ENCODE measurements at places on chromosomes 3 and 15.

- DNase-seq: no peak
These were observed 212.5 kb upstream of the UBE2E1 start for GRCh38 chr3:23592961-23593931.

- no peak for DNase-seq
These were observed 22.6 kb downstream of the VGLL3 start for GRCh38 chr3:86968244-86968932.

DNA sequence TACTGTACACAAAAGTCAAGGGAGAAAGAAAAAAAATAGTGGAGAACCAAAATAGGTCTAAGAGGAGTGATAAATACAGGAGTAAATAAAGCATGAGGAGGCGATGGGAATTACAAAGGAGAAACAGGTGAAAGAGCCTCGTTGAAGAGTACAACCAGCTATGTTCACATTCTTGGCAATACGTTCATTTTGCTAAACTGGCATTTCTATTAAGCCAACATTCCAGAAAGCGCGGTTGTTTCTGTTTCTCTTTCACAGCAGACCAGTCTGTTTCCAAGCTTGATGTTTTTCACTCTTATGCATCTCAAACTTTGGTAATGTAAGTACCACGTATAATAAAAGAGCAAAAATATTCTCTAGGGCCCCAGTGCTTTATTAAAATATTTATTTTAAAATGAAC lies 74.5 kb downstream of the NSUN3 start:
- DNase-seq: peak; percentile 4

DNA sequence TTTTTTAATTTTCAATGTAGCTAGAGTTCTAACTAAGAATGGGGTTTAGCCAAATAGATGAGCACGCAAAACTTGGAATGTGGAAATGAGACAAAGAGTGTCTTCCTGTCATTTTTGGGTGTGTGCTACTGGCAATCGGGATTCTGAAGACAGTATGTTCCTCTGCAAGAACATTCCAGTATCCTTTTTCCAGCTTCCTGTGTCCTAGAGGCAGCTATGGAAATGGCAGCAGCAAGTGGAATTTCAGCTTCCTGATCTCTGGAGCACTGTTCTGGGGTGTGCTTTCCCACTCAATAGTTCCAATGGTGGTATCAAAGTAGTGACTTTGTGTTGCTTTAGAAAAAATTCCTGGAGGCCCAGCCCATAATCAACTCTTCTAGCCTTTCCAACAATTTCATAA lies 642.9 kb upstream of the KCNMB2 start:
- peak; percentile 11 for DNase-seq

GRCh38 chr15:39363761-39364586 lies 216.9 kb upstream of the THBS1 start:
- DNase-seq: peak; percentile 49

DNA sequence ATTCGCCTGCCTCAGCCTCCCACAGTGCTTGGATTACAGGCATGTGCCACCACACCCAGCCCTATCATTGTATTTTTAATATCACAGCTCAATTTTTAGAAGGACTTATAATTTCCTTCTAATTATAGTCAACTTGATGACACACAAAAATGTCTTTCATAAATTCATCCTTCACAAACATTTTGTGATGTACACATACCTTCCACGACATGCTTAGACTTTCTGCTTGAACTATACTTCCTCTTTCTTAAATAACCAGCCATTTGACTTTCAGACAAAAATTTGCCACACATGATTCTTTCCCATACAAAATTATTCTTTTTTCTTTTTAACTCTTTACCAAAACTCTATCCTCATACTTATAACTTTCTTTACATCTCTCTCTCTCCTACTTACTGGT lies 48.4 kb upstream of the CCK start:
- DNase-seq: no peak

DNA sequence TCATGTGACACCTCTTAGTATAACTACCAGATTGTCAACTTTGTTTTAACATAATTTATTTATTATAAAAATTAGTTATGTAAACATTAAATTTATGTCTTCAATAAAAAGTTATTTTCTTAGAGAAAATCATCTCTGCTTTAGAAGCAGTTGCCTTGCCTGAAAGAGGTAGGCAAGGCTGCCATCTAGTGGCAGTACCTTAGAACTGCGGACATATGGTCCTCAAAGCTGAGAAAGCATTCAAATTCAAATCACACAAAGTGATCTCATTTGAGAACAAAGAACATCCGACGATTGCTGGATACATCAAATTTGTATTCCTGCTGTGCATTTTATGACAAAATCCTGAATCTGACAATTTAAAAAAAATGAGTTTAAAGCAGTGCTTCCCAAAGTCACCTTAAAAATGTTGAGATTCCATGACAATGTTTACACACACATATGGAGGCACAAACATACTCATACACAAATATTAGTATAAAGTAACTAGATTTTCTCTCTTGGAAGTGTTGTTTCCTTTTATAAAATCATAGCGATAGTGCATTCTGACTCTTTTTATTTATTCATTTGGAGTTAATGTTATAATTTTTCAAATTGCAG lies 617.4 kb downstream of the CADM2 start:
- DNase-seq: peak; percentile 46

DNA sequence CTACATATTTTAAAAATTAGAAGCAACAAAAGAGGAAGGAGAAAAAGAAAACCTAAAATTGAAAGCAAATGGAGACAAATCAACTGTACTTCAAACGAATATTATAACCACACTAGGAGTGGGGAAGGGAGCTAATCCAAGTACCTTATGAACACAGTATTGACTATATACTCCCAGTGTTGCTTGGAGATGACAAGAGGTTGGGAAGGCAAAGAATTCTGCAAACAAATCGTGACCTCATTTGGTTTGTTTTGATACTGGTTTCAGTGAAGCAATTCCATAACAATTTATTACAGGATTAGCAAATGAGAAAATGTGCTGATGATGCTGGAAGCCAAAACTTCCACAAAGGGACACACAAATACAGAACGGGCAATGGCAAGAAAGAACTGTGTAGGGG lies 268.1 kb downstream of the ULK4 start:
- DNase-seq: peak; percentile 35

GRCh38 chr3:140736863-140737460 lies 59.1 kb downstream of the TRIM42 start:
- DNase-seq: peak; percentile 8

DNA sequence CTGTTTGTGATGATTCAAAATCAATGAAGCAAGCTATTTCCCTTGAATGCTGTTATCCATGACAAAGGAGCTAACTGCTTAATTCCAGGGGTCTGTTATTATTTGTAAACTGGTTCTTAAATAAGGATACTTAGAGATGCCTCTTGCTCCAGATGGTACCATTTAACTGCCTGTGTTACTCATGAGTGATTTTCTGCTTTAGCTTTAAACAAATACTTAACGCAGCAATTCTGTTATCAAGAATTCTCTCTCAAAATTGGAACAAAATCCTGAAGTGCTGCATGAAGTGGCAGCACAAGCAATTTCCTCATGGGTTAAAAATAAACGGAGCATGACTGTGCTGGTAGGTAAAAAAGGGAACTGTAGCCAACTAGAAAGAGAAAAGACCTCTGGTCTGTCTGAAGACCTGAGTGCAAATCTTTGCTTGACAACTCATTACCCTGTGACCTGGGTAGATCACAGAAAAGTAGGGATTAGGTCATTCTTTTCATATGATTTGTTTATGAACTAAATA lies 62.5 kb upstream of the GBE1 start:
- peak; percentile 3 for DNase-seq

GRCh38 chr3:193997228-193998122 lies 138.5 kb upstream of the HES1 start:
- DNase-seq: no peak

DNA sequence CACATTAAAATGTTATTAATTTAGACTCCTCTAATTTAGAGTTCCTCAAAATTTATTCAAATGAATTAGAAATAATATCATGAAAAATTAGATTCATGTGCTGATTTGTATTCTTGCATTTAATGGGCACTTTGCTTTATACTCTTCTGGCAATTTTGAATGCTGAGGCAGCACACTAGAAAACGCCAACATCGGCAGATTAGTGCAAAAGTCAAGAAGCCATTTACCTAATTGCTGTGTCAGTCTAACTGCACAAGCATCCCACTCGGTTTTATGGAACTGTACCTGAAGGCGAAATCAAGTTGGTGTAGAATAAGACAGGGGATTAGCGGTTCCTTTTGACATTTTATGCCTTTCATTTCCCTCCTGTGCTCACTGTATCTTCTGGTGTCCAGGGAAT lies 382.0 kb downstream of the ROBO2 start:
- no peak for DNase-seq

- DNase-seq: no peak
These were observed 6.5 kb upstream of the AQR start for GRCh38 chr15:34976073-34976472.

- DNase-seq: no peak
These were observed 321.7 kb upstream of the FRG2C start for GRCh38 chr3:75342425-75342824.

DNA sequence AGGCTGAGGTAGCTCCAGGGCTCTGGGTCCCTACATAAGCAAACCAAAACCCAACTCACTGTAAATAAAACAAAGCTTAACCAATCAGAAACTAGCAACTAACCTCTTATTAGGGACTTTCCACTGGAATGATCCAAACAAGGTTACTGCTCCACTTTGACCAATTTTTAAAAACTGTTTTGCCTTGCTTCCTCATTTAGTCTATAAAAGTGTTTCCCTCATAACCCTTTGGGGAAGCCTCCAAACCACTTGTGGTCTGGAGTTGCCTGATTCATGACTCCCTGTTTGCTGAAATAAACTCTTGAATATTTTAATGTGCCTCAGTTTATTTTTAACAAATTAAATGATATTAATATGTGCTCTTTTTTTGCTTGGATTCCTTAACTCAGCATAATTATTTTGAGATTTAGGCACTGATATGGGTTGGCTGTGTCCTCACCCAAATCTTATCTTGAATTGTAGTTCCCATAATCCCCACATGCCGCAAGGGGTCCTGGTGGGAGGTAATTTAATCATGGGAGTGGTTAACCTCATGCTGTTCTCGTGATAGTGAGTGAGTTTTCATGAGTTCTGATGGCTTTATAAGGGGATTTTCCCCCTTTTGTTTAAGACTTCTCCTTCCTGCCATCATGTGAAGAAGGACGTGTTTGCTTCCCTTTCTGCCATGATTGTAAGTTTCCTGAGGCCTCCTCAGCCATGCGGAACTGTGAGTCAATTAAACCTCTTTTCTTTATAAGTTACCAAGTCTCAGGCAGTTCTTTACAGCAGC lies 90.6 kb downstream of the CD200R1L start:
- no peak for DNase-seq

- DNase-seq: no peak
These were observed at the start of gene FBXW12 for GRCh38 chr3:48371651-48372376. Gene FBXW12 (plus strand): TSS chr3:48372219. CDS start chr3:48372768, 549 bp downstream.

DNA sequence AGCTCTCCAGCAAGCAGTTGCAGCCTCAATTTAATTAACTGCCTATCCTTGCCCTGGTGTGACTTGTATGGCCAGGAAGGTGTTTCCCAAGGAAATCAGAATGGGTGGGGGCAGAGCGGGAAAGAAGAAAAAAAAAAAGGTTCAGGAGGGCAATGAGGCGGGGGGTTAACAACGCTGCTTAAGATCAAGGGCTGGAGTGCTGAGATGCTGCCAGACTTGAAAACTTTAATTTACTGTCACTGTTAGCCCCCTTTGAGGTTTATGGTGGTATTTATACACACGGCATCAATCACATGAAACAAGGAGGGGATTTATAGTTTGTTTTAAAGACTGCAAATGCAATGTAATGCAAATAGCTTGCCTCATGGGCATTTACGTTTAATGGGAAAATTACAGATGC lies 319.4 kb upstream of the NR2F2 start:
- no peak for DNase-seq

DNA sequence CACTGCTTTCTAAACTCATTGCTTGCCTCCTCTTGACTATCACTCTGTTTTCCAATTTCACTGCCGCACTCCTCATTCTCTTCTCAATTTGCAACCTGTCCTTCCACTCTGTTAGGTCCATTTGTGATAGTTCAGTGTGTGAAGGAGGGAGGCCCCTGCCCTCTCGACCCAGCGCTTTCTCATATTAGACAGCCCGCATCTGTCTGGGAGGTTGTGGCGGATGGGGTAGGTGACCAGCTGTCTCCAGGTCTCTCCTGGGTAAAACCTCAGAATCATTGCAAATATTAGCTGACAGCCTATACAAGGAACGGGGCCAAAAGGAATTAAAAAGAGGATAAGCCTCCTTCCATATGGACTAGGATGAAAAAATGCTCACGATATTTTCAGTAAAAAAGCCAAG lies 358.3 kb downstream of the SHQ1 start:
- DNase-seq: no peak

DNA sequence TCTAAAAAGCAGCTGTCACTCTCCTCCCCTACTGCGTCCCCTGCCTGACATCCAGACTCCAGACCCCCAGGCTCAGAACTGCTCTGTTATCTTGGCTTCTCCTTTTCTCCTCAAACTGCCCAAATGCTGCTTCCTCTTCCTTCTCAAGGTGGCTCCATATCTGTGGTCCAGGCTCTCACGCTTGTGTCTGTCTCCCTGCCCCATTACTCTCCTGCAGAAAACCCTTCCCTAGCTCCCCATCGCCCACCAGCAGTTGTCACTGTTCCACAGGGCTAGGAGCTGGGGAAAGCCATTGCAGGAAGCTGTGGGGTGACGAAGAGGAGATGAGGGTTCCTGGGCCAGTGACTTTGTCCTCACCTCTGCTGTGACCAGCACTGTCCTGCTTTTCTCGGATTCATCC lies 30.7 kb upstream of the CGNL1 start:
- peak; percentile 11 for DNase-seq

GRCh38 chr3:192911293-192911692 lies 6.4 kb downstream of the MB21D2 start:
- DNase-seq: no peak

DNA sequence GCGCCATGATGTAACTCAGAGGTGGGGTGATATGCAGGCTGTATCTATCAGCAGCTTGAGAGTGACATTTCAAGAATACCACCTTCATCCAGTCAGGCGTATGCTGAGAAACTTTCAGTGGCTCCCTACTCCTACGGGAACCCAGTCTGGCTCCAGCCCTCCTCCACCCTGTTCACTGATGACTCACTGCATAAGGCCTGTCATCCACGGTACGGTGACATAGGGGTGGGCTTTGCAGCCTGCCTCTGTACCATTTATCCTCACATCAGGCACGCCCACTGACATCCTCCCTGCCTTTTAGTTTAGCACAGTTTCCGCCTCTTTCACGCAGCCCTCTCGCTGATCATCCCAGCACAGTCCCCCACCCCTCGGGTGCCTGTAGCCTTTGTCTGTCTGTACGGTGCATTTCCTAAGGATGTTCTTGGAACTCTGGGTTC lies 11.7 kb downstream of the PXYLP1 start:
- DNase-seq: peak; percentile 37

DNA sequence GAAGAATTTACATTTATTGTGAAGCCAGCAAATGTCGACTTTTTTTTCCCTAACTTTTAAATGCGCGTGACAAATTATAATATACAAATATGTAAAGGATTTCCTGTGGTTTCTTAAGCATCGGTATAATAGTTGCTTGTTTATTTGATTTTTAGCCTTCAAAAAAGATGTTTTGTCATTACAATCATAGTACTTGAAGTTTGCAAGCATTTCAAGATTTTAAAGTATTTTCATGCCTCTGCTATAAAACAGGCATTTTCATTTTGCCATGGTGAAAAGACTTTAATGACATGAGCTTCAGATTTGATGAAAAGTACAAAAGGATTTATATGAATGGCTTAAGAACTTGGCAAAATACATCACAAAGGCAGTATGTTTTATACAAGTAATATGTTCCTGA lies 9.4 kb upstream of the P2RY12 start:
- no peak for DNase-seq

- DNase-seq: no peak
These were observed 106.9 kb downstream of the LSM3 start for GRCh38 chr3:14285548-14285925.

Data from AG08395 (cell line).